ENCODE measurements at places on chromosomes 5 and 9.

DNA sequence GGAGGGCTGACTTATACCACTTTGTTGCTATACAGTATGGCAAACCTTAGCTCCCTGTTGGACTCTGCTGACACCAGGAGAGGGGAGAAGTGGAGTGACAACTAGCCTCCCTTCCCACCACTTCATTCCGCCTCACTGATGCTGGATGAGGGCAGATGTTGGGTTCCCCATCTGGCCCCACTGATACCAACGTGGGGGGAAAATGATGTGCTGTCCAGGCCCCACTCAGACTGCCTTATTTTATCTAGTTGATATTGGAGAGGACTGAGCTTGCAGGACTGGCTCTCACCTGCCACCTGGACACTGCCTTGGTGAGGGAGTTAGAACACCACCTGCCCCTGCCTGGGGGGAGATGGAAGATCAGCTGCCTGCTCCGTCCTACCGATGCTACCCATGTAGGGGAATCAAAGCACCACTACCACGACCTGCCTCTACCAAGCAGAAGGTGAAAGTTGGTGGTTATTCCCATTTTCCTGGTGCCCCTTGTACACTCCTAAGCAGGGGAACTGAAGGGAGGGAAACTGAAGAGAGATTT lies 292.1 kb downstream of the GADD45G start:
- no peak for DNase-seq

DNA sequence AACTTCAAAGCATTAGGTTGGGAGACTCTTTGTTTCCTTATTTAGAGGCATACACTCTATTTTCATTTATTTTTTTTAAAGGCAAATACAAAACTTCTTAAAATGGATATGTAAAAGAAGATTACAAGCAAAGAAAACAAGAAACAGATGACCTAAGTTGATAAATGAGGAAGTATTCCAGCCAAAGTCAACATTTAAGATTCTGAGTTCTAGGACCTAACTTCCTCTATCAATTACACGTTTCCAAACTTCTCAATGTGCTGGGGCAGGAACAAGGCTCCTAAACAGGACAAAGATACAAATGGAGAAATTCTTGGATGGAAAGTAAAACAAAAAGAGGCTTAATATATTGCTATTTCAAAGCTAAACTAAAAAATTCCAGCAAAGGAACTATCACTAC lies 89.5 kb downstream of the TLE1 start:
- DNase-seq, result peak; percentile 61

- DNase-seq, result no peak
Measured at GRCh38 chr9:134589748-134590147, 51.9 kb upstream of the COL5A1 start.

DNA sequence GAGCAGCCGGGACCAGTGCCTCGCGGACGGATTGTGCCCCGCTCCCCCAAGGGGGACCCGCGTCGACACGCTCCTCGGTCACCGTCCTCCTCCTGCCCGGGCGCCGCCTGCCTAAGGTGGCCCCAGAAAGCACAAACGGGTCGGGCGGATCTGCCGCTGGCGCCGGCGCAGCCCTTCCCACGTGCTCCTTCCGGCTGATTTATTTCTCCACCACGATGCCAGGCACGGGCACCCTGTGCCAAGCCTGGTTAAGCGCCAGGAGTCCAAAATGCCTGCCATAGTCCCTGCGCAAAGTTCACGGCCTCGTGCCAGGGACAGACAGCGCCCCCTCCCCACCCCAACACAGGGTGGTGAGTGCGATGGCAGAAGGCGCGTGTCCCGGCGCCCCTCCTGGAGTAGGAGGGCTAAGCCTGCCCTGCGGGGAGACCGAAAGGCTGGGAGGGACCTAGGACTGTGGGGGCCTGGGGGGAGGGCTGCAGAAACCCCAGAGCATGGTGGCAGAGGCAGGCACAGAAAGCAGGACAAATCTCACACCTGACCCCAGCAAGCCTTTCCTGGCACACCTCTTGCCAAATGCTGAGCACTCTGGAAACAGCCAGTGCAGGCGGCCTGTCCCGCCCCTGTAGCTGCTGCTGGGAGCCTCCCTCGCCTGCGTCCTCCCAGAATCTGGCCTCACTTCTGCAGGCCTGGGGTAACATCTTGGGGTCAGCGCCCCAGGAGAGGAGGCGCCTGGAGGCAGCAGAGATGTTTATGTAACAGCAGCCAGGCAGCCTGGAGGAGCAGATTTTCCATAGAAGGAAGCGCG lies 1.1 kb upstream of the NOTCH1 start:
- DNase-seq, result peak; percentile 19

- DNase-seq, result no peak
Measured at GRCh38 chr9:92504881-92505280, 22.6 kb upstream of the ASPN start.

- no peak for DNase-seq
Measured at GRCh38 chr5:155947394-155948062, 379.4 kb upstream of the SGCD start.

DNA sequence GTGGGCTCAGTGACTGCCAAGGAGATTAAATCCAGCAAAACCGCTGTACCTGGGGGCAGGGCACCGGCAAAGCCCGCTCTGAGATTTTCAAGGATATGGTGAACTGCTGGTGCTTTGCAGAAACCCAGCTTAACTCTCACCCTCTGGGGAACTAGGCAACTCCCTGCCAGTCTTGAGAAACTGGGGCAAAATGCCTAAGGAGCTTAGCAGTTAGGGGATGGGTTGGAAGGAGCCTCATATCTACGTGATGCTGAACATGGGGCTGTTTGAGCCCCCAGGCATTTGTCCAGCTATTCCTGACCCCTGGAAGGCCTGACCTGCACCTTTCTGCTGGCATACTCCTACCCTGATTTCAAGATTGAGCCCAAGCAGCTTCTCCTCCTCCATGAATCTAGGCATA lies 108.6 kb upstream of the TBC1D2 start:
- DNase-seq, result no peak

DNA sequence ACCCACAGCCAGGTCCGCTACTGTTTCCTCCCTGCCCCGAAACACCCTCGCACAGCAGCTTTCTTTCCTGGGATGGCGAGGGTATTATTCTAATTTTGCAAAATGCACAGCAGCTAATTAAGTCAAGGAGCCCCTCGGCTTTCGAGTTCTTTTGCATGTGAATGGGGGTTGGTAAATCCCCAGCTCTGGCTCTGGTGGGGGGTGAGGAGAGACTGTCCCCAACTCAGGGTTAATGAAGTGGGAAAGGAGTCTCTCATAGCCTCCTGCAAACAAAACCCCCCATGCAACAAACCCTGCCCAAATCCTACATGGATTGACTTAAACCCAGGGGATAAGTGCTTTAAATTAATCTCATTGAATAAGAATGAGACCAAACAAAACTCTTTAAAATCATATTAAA lies 8.8 kb downstream of the BARHL1 start:
- DNase-seq, result no peak

DNA sequence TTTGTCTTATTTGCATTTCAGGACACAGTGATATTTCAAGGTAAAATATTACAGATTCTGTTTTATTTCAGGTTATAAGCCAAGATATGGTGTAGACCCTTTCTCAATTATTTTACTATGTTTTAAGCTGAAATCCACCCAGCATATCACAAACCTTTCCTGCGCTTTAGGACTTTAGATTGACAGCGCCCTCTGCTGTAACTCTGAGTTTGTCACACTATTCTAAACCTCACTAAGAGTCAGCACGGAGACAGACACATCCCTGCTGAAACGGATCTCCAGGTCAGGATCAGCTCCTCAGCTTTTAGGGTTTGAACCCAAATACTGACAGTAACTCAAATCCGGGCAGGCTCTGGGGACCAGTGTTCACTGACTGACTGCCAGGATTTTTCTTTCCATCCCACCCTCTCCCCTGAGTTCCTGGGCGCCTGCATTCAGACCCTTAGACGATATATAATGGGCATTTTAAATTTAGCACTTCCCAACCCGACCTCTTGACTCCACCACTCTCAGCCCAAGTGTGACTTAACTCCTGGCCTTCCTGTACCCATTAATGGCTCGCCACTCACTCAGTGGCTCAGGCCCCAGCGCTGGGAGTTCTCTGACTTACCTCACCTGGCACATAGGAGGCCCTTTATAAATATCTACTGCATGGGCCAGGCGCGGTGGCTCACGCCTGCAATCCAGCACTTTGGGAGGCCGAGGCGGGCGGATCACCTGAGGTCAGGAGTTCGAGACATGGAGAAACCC lies 33.5 kb downstream of the TLX3 start:
- DNase-seq, result peak; percentile 82

GRCh38 chr5:157050050-157050449 lies 8.9 kb downstream of the HAVCR1 start:
- DNase-seq, result no peak

GRCh38 chr5:37111426-37112382 lies 137.5 kb downstream of the CPLANE1 start:
- peak; percentile 47 for DNase-seq

DNA sequence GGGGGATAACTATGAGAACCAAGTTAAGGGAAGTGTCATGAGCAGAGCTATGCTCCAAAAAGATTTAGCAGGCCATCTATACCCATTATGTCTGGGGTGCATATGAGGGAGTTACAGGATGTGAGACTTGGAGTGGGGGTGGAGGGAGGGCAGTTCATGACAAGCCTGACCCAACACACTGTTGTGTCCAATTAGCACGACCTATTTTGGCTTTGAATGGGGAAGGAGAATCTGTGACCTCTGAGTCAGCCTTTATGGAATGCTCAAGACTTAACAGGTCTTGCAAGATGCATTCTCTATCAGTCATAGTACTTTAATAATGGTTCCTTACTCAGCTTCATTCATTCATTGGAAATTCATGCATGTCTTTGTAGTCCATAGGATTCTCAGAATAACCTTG lies 71.7 kb downstream of the GRIA1 start:
- no peak for DNase-seq

DNA sequence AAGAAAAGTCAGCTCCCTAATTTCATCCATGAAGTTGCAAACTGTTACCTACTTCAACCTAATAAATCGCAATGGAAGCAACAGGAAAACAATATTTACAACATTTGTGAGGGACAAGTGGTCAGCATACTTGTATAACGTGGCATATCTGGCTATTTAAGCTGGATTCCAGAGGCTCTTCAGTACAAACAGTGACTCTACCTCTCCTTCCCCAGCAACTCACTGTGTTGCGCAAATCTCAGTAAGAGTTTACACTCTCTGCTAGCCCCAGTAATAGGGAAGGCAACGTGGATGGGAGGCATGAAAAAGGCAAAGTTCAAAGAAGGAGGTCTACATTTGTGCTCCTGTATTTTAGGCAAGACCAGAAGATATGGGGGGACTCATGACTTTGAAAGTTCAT lies 18.9 kb upstream of the SEMA5A start:
- no peak for DNase-seq

- no peak for DNase-seq
Measured at GRCh38 chr5:142767911-142768310, 2.3 kb upstream of the ARHGAP26 start.

- no peak for DNase-seq
Measured at GRCh38 chr5:143341807-143342570, 61.5 kb downstream of the NR3C1 start.

- peak; percentile 76 for DNase-seq
Measured at GRCh38 chr5:179731791-179732411, 721 bp upstream of the MAML1 start.

- DNase-seq, result no peak
Measured at GRCh38 chr9:18441261-18441660, 32.7 kb upstream of the ADAMTSL1 start.

- no peak for DNase-seq
Measured at GRCh38 chr5:133399247-133399891, 213.0 kb downstream of the FSTL4 start.

- DNase-seq, result no peak
Measured at GRCh38 chr5:173744551-173744950, 128.1 kb upstream of the BOD1 start.

GRCh38 chr5:81788329-81788728 lies 37.4 kb upstream of the SSBP2 start:
- no peak for DNase-seq

GRCh38 chr5:42005561-42006153 lies 80.6 kb downstream of the FBXO4 start:
- DNase-seq, result peak; percentile 53

GRCh38 chr9:129609486-129610212 lies 11.3 kb downstream of the C9orf50 start:
- DNase-seq, result peak; percentile 12

DNA sequence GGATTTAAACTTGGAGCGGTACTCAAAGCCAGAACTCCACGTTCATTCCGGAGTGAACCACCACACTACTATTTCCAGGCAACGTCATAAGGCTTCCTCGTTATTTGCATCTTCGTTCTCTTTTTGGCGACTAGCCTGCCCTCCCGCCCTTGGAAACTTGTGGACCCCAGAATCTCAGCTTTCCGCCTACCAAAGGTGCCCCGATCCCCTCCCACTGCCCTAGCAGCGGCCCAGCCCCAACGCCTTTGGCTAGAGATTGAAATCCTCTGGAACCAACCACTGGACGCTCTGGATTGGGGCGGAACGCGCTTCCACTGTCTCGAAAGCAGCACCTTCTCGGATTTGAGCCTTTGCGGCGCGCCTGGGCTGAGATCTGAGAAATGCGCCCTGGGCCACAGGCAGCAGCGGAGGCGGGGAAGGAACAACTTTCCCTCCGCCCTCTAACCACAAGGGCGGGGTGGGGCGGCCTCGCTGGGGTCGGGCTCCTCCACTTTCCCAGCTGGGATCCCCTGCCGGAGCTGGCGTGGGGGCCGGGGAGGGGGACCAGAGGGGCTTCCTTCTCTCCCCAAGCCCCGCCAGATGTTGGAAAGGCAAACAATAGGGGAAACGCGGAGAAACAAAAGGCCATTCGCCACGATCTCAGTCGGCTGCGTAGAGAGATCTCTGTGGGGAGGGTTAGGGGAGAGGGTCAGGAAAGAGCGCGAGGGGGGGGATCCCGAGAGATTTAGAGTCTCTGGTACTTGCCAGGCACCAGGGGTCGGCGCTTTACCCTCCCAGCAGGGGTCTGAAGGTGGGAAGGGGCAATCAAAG lies 1.3 kb downstream of the MOB3B start:
- peak; percentile 14 for DNase-seq

GRCh38 chr5:124457901-124458300 lies 288.5 kb downstream of the ZNF608 start:
- no peak for DNase-seq

GRCh38 chr5:39995990-39996389 lies 571.2 kb upstream of the DAB2 start:
- DNase-seq, result no peak

DNA sequence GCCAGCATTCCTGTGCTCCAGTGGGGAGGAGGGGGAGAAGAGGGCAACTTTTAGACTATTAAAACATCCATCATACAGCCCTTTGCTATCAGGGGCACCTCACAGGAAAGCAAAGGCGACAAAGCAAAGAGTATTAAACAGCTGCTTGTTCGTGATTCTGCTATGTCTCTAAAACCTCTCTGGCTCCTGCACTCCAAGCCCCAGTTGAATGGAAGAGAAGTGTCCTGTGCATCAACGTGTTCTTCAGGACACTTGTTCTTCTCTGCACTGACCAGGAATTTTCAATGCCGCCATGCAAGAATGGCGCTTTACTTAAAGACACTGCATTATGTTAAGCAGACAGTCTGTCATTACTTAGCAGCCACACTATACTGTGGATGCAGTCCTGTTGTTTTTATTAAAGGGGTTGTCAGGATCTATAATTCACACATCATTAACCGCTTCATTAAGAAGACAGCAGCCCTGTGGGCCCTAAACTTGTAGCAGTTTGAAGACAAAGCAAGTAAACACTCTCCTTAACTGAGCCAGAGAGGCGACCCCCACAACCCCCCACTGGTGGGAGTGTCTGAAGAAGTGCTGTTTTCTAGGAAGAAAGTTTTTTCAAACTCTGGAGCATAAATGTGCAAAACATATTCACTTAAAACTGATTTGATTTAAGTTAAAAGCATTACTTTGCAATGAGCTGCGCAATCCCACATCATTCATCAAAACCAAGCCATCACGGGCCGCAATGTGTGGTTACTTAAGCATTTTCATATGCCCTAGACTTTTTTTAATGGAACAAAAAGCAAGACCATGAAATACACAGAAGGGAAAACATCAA lies 164.5 kb downstream of the ZNF608 start:
- DNase-seq, result no peak

All from Kasumi-1 (cell line).